Ammon's horn (tissue), 1 donor: ENCODE measurements at places on chromosomes 16 and 17.

DNA sequence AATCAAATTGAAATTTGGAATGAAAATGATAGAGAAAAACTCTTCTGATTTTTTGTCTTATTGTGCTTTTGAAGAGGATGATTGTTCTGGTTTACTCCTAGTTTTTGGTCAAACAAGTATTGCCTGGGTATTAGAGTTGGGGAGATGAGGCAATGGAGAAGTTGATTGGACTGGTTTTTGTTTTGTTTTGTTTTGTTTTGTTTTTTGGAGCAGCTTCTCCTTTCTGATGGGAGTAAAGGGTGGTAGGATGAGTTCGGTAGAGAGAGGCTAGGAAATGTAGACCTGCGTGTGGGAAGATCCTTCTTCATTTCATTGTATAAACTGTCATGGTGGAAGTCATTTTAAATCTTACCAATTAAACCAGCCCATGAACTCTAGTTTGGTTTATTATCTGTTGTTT is 17.7 kb downstream of the ATP6V0A1 start:
- DNase-seq, result no peak

DNA sequence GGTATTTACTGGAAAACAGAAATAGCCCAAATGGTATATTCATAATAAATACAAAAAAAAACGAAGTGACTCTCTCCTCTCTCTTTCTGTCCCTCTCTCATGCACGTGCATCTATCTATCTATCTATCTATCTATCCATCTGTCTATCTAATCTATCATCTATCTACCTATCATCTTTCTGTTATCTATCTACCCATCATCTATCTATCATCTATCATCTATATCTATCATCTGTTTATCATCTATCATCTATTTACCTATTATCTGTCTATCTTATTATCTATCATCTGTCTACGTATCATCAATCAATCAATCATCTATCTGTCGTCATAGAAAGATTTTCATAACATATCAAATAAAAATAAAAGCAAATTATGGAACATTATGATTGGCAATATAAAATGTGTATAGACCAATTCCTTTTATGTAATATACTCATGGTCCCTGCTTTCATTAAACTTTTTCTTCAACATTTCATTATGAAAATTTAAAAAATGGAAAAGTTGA is 126.7 kb upstream of the CACNG3 start:
- DNase-seq, result no peak

GRCh38 chr16:988471-989353 is 7.1 kb downstream of the SOX8 start:
- no peak for DNase-seq

- DNase-seq, result no peak
Measured at GRCh38 chr16:49516382-49517036, 142.9 kb downstream of the C16orf78 start.

DNA sequence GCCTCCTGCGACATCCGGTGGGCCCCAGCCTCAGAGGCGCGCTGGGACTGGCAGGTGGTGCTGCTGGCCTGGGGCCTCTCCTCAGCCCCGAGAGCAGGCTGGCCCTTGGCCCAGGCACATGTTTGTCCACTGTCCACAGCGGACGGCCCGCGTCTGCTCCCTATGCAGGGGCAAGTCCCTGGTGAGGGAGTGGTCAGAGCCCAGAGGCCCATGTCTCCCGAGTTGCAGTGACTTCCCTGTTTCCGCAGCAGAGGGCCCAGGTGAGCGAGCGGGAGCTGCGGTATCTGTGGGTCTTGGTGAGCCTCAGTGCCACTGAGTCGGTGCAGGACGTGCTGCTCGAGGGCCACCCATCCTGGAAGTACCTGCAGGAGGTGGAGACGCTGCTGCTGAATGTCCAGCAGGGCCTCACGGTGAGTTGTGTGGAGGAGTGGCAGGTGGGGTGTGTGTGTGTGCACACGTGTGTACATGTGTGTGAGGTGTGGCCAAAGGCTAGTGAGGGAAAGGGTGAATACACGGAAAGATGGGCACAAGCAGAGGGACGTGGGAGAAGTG is 10.4 kb downstream of the IL34 start:
- no peak for DNase-seq

GRCh38 chr17:58918884-58919283 is 163.2 kb downstream of the PPM1E start:
- no peak for DNase-seq

DNA sequence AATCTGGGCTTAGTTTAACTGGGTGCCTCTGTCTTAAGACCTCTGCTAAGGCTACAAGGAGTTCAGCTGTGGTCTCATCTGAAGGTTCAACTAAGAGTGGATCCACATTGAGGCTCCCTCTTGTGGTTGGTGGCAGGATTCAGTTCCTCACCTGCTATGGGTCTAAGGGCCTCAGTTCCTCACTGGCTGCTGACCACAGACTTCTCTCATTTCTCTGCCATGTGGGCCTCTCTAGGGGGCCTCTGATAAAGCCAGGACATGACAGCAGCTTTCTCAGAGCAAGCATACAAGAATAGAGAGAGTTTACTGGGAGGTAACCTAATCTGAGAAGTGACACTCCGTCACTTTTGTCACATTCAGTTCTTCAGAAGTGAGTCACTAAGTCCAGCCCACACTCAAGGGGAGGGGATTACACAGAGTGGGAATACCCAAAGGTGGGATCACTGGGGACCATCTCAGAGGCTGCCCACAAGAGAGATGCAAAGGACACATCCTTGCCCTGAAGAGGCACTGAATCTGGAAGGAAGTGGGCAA is 19.2 kb upstream of the ABAT start:
- DNase-seq, result peak; percentile 23

DNA sequence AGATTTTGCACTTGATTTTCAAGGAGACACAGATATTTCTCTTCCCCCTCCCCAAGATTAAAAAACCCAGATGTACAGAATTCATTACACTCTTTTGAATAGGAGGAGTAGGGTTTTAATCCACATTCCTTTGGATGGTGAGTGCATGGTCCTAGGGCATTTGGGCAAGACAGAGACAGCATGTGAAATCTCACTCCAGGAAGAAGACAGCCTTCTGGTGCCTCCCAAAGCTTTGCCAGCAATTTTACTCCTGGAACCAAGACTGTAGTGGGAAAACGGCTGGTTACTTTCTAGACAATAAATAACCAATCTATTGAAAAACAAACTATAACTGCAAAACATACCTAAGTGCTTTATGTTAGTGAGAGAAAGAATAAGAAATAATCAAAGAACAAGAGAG is 15.2 kb downstream of the TEX2 start:
- DNase-seq, result no peak

DNA sequence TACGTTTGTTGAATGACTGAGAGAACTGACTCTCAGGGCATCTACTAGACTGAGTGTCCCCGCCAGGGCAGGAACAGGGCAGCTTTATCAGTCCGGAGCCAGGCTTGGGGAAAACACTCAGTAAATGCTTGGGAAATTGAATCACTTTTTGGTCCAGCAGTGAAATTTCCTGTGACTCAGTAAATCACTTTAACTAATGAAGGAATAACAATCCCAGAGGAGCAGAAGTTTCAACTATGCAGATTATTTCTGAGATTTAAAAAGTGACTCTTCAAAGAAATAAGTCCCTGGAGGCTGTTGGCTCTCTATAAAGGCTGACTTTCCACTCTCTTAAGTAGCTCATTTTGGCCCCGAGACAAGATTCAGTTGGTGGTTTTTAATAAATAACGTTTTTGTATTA is 101.8 kb downstream of the FOXL1 start:
- no peak for DNase-seq

DNA sequence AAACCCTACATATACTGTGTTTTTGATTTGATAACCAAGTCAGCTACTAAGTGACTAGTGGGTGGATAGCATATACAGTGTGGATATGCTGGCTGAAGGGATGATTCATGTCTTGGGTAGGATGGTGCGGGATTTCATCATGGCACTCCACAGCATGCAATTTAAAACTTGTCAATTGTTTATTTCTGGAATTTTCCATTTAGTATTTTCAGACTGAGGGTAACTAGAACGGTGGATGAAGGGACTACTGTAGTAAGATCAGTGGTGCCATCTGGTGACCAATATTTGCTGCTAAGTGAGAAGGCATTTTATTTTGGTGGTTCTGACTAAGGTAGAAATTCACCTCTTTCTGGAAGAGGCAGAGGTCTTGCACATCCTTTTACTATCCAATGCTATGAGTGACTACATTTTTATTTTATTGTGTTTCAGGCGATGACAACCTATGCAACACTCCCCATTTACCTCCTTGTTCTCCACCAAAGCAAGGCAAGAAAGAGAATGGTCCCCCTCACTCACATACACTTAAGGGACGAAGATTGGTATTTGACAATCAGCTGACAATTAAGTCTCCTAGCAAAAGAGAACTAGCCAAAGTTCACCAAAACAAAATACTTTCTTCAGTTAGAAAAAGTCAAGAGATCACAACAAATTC is 3.1 kb downstream of the CDC6 start:
- peak; percentile 84 for DNase-seq

- no peak for DNase-seq
Measured at GRCh38 chr16:11090232-11090631, 145.9 kb downstream of the CLEC16A start.

- no peak for DNase-seq
Measured at GRCh38 chr16:81987121-81987520, 24.1 kb downstream of the SDR42E1 start.

- no peak for DNase-seq
Measured at GRCh38 chr16:9665851-9666271, 516.4 kb downstream of the GRIN2A start.

- DNase-seq, result peak; percentile 87
Measured at GRCh38 chr17:1365445-1366039, 34.5 kb downstream of the YWHAE start.

GRCh38 chr17:44222112-44222869 is 2.8 kb upstream of the UBTF start:
- peak; percentile 89 for DNase-seq

DNA sequence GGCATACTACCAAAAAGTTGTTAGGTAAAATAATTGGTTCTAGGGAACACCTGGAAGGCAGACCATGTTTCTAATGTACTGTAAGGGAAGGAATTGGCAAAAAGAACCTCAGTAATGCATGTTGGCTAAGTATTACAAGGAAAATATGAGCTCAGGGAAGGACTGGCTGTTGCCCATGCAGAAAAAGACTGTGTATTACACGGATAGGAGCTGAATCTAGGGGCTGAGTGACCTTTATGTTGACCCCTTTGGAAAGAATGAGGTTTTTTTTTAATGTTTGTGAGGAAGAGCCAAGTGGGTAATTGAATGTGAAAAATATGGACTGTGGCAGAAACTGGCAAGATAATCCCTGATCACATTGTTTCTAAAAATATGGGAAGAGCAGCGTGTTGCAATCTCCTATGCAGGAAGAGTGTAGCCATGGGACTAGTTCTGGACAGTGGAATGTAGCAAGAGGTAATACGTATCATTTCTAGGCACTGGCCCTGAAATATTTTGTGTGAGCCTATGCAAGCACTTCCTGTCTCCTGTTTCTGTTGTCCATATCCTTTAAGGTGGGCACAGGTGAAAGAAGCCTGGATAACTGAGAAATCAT is 95.1 kb upstream of the CNTNAP4 start:
- no peak for DNase-seq

DNA sequence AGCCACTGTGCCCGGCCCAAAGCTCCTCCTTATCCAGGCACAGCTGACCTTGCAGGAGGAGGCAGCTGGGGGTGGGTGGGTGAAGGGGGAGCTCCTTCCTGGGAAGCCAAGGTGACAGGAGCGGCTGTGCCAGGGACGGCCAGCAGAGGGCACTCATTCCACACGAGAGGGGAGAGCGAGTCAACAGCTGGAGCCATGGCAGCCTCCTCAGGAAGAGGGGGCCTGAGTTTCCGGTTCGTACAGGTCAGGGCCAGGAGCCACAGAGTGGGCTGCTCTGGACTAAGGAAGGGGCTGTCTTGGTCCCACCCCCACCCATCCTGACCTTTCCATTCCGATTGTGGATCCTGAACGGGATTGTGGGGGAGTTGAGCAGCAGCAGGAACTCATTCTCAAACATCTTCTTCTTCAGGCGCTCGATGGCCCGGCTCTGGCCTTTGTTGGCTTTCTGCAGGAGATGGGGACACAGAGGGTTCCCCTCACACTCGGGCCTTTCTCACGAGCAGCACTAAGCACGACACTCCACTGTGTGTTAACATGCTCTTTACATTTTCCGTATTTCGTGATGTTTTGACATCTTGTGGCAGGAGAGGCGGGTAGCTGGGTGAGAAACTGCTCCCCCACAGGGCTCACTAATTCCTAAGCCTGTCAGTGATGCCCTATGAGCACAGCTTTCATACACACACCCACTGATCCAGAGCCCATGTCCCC is 61.6 kb downstream of the TIMM22 start:
- DNase-seq, result no peak

DNA sequence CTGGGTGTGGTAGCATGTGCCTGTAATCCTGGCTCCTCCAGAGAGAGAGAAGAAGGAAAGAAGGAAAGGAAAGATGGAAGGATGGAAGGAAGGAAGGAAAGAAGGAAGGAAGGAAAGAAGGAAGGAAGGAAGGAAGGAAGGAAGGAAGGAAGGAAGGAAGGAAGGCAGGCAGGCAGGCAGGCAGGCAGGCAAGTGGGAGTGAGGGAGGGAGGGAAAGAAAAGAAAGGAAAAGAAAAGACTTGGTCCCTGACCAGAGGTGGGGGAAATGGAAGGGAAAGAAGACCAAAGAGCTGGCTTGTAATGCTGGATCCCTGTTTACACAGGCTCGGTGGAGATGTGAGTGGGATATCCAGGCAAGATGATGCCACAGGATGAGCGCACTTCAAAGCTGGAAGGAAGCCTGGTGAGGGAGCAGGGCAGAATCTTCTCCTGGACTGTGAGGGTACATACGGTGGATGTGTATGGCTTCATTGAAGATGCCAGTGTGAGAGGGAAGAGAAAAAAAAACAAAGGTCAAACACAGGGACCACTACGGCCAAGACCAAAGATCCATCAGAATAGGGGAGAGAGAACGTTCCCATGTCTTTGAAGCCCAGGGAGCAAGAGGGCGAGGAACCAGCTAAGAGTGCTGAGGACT is 2.1 kb downstream of the CES1 start:
- no peak for DNase-seq

DNA sequence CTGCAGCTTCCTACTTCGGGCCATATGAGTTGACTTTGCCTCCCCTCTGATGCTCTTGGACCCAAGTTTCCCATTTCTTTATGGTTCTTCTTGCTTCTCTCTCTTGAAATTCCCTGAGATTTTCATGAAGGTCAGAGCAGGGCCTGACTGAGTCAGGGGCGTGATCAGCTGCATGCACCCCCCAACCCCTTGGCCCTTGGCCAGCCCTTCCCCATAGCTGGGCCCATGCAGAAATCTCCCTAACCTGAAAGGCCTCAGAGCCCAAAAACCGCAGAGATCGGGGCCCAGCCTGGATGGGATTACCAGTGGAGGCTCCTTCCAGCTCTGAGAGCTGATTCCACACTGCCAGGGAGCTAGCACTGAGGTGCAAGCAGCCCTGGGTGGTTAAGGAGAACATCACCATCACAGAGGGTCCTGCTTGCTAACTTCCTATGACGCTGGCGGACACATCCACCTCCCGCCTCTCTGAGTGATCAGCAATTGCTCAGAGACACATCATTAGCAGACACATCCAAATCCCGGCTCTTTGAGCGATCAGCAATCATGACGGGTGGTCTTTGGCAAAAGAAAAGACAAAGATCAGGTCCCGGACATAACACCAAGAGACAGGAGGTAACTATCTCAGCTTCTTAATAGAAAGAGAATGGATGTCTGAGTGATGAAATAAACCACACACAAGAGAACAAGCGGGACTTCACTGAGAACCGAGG is 161.5 kb downstream of the C16orf78 start:
- no peak for DNase-seq

GRCh38 chr17:45003877-45004276 is 35.8 kb upstream of the C1QL1 start:
- no peak for DNase-seq
